ENCODE measurements at places on chromosomes 4 and X.

- no peak for DNase-seq
Observed at GRCh38 chr4:81404294-81404693, 67.4 kb downstream of the RASGEF1B start.

- DNase-seq: no peak
Observed at GRCh38 chr4:122633211-122633610, 12.3 kb upstream of the IL21 start.

- peak; percentile 1 for DNase-seq
Observed at GRCh38 chrX:133005042-133005441, 46.6 kb upstream of the HS6ST2 start.

DNA sequence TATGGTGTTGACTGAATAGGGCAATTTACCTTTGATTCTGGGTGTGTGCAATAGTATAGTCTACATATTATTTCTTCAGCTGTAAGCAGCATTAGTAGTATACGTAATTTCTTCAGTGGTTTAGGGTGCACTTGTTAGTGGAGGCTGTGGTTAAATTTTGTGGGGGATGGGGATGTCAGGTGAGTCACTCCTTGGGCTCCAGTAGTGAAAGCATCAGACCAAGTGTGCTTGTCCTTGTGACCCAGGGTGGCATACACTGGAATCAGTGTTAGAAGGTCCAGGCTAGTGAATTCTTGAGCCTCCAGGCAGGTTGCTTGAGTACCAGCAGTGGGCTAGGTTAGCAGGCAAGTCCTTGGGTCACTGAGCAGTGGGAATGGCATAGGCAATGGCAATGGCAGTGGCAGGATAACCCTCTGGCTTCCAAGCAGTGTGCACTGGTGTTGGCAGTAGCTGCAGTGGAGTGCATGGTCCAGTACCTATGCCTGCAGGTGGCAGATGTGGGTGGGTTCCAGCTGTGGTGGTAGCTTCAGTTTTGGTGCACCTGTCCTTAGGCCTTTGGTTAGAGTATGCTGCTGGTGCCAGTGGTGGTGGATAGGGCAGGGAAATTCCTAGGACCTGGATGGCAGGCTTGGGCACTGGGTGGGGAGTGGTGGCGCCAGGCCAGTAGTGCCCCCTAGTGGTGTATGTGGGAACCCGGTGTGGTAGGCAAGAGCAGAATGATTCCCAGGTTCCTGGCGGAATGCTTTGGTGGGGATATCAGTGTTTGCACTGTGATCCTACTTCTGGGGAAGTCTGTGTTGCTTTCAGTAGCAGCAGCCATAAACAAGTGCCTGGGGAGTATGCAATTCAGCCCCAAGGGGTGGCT, 531.0 kb downstream of the SMARCA1 start:
- DNase-seq: no peak

GRCh38 chr4:16227462-16227868, 1.2 kb upstream of the TAPT1 start:
- no peak for DNase-seq

DNA sequence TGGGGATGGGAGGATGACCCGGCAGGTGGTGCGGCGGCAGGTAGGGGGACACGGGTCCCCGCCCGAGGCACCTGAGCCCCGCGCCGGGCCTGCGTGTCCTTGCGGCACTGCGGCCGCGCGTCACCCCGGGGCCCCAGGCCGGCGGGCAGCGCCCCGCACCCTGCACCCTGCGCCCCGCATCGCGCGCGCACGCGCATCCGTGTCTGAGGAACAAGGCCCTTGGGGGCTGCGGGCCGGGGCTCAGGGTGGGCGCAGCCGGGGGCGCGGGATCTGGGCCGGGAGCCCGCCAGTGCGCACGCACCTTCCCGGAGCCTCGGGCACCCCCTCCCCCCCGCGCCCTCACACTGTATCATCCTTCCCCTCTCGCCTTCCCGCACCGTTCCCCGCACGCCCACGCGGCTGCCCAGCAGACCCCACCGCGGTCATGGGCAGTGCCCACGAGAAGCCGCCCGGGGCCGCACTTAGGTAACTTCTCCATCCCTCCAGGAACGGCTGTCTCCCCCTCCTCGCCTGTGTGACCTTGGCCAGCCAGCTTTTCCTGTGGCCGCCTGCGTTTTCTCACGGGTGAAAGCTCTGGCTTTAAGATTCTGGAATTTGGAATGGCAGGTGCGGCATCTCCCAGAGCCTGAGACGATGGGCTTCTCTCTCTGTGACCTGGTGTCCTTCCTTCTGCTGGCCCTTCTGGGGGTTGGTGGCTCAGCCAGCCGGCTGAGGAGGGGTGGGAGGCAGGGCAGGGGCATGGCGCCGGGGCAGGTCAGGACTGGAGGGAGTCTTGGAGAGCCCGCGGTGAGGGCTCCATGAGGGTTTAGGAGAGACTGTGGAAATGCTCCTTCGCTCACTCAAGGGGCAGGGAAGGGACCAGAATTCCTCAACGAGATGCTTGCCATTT, 748 bp downstream of the ATP2B3 start:
- no peak for DNase-seq

GRCh38 chr4:145533001-145533400, 51.3 kb downstream of the SMAD1 start:
- no peak for DNase-seq

DNA sequence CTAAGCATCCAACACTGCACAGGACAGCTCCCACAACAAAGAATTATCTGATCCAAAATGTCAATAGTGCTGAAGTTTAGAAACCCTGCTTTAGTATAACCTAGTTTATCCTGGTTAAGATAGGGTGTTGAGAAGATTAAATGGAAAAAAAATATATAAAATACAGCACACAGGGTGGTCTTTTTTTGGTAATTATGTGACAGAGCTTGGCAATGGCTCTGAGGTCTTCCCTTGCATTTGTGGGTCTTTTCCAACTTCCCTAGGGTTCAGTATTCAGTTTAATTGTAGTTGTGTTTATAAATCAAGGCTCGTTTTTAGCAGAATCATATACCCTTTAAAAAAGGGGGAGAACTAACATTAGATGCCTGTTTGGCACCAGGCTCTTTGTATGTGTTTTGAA, 36.6 kb downstream of the REPS2 start:
- DNase-seq: no peak

- no peak for DNase-seq
Observed at GRCh38 chr4:83036991-83037665, 2.1 kb downstream of the COPS4 start.

- DNase-seq: no peak
Observed at GRCh38 chrX:44105228-44105913, 132.2 kb upstream of the NDP start.

GRCh38 chr4:173990126-173990868, 293.2 kb downstream of the FBXO8 start:
- DNase-seq: peak; percentile 13

DNA sequence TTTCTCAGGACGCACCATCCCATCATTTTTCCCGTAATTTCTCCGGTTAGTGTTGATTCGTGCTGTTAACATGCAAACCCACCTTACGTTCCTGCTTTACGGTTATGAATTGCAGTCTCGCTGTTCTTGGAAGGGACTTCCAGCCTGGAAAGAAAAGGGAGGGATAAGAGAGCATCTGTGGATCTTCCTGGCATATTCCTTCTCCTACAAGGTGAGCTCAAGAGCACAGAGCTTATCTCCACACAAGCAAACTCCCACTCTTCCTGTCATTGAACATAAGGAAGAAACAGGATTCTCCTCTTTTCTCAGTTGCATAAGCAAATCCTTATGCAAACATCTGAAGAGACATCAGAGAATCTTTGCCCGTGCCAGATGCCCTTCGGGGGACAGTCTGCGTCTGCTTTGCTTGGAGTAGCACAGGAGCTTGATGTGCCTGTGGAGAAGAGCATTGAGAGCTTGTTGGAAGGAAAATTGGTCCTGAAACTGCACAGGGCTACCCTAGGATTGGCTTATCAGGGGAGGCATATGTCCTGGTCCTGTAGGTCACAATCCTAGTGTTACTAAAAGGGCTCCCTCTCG, 127.0 kb downstream of the ASMT start:
- no peak for DNase-seq

DNA sequence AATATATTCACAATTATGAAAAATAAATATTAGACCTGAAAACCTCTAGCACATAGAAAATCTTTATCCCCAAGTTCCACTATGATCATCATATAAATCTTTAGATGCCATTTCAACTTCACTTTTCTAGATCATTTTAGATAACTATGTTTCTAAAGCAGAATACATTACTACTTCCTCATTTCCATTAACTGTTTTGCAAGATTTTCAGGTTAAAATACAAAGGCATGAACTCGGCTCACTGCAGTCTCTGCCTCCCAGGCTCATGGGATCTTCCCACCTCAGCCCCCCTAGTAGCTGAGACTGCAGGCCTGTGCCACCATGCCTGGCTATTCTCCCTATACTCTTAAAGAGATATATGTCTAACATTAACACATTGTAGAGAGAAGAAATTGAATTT, 1365.9 kb upstream of the AGA start:
- no peak for DNase-seq

GRCh38 chr4:112003231-112003907, 141.9 kb upstream of the FAM241A start:
- no peak for DNase-seq

- no peak for DNase-seq
Observed at GRCh38 chrX:93875621-93876282, 201.7 kb downstream of the FAM133A start.

- DNase-seq: no peak
Observed at GRCh38 chrX:13990126-13990800, 39.4 kb downstream of the GEMIN8 start.

DNA sequence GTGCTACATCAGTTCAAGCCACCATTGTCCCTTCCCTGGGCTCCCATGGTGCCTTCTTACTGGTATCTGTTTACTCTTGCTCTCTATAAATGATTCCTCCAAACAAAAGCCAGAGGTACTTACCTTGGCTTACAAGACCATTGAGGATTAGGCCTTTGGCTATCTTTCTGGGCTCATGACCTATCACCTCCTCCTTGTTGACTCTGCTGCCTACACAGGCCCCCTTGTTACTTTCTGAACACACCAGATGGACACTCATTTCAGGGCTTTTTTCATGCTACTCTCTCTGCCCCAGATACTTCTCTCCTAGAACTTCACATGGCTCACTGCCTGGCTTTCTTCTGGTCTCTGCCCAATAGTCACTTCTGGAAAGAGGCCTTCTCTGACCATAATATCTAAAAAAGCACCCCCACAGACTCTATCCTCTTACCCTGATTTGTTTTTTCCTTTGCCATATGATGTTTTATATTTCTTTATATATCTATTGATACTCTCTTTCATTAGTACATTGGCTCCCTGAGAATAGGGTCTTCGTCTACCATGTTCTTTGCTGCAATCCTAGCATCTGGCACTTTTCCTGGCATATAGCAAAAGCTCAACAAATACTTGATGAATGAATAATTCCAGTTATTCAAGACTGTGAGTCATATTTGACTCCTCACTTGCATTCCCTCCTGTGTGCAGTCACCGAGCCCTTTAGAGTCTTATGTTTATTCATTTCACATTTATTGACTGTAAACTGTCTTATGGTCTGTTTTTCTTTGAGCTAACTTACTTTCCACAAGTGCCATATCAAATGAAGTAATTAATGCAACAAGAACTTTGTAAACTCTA, 27.1 kb upstream of the TAPT1 start:
- DNase-seq: no peak

GRCh38 chrX:53684415-53685192, 1.9 kb downstream of the HUWE1 start:
- DNase-seq: no peak

DNA sequence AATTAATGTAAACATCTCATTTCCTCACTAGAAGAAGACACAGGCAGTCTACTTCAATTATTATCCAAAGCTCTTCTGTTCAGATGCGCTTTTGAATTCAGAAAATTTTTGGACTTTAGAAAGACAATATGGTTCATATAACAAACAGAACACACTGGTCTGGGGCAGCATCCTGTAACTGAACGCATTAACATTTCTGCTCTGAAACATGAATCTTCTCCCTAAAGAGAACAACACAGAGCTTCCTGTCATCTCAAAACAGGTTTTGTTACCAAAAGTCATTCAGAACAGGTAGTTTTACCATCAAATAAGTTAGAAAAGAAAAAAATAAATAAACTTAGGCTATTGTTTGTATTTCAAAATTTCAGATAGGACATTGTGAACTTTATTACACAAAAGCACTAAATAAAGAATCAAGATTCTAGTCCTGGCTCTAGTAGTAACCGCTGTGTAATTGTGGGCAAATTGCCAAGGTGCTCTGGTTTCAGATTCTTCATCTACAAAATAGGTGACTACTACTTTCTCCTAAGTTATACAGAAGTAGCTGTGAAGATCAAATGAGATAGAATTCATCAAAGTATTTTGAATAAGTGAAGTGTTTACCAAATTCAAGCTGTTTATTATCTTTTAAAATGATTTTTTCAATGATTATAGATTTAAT, 252.3 kb upstream of the RASGEF1B start:
- no peak for DNase-seq
